ENCODE measurements at places on chromosomes 3 and 15.

DNA sequence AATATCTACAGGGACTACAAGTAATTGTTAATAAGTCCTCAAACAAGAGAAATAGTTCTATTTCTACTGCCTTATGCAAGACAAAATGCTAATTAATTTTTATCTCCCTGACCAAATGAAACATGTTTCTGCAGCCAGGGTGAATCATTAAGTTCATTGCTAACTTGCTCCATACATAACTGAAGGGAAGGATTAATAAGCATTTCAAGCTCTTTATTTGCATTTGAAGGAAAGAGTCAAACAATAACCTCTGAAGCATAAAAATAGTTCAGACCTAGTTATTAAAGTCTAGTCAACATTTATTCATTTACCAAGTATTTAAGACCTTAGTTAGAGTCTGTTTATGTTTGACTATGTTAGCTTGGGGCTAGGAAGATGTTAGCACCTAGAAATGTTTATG, 120.0 kb downstream of the ATP1B3 start:
- DNase-seq, result no peak

- DNase-seq, result no peak
These were observed 359.8 kb upstream of the C2CD4B start for GRCh38 chr15:62524848-62525247.

- DNase-seq, result no peak
These were observed 418.9 kb upstream of the TPRG1 start for GRCh38 chr3:188752850-188753249.

- DNase-seq, result no peak
These were observed 3.9 kb downstream of the HYAL2 start for GRCh38 chr3:50318615-50319014.

DNA sequence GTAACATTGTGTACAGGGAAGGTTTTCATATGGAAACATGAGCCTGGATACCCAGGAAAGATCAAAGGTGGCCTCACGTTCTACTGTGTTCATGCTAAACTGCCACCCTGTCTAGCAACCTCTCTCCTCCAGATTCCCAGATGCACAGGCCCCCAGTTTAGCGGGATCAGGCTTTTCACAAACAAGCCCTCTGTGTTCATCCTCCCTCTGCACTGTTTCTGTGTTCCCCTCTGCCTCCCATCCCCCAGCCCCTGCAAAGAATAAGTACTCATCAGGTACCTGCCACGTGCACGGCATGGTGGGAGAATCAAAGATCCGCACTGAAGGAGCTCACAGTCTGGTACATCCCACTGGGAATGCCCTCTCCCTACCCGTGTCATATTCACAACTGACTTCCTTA, 46.1 kb downstream of the TMEM266 start:
- DNase-seq, result no peak

Data from HuH-7 (cell line).